ENCODE measurements at places on chromosomes 3 and 15. TPM values are rescaled to one million over a fixed set of nuclear protein-coding genes. Genes with fewer than 3 reads are reported as not detected.

DNA sequence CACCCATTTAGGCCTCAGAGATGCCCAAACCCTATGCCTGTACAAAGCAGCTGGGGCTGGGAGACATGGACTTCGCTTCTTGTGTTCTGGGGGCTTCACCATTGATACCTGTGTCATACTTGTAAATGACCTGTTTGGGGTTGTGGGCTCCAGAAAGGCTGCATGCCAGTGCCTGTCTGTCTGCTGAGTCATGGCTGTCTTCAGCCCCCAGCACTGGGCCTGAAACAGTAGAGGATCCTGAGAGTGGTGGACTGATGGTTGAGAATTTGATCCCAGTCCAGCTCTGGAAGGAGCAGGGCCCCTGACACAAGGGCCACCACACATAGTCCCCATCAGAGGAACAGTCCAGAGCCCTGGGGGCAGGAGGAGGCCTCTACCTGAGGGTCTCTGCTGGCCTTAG is 24.6 kb upstream of the APEH start:
- DNase-seq = no peak

DNA sequence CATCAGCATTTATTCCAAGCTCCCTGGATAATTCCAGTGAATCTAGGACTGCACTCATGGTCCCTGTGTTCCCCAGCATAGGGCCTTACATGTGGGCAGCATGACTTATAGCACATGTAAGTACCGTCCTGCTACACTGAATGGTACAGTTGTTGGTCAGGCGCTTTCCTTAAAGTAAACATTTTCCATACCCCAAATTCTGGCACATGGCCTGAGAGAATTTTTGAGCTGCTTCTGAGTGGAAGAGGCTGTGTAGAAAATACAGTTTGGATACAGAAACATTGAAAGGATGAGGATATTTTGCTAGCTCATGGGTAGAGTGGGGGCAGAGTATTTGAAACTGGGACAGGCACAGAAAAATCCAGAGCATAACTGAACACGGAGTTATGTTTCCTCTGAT is 27.6 kb downstream of the CORO2B start:
- DNase-seq = no peak

DNA sequence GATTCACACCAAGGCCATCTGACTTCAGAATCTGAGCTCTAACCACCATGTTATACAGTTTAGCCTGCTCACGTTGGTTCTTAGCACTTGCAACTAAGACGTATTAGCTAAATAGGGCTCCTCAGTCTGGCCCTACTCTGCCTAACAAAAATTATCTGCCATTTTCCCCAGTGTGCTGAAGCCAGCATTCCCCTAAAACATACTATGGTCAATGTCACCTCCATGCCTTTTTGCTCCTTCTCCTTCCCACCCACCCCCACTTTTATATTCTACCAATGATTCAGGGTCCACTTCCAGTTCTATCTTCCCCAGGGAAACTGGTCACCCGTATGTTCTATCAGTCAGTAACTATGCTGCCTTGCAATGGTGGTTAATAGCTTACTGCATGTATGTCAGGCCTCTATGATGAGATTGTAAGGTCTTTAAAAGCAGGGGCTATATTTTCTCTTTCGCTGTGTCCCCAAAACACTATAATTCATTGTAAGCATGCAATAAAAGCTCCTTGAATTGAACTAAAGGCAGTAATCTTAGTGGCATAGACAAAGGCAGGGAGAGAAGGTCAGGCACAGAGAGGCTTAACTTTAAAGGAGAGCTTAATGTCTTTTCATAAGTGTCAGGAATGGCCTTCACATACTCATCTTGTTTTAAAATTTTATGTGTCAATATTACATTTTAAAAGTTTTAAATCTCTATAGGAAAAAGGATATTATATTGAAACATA is 23.3 kb downstream of the POPDC2 start:
- no peak for DNase-seq

- no peak for DNase-seq
These were observed 4.8 kb downstream of the C3orf52 start for GRCh38 chr3:112090887-112091586.

DNA sequence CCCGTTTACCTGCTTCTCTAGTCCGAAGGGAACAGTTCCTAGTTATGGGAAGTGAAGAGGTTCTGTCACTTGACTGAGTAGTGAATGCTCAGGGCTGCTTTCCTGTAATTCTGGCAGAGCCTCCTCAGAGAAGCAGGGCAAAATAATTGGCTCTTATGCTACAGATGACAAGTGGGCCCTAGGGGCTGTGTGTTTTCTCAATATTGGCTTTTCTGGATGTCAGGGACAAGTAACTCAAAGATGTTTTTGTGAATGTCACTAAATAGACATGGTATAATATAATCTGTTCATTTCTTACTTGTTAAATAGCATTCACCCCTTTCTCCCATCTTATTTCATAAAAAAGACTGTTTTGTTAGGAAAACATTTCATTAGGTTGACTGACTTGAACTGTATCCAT is 40.1 kb downstream of the SGO1 start:
- no peak for DNase-seq

DNA sequence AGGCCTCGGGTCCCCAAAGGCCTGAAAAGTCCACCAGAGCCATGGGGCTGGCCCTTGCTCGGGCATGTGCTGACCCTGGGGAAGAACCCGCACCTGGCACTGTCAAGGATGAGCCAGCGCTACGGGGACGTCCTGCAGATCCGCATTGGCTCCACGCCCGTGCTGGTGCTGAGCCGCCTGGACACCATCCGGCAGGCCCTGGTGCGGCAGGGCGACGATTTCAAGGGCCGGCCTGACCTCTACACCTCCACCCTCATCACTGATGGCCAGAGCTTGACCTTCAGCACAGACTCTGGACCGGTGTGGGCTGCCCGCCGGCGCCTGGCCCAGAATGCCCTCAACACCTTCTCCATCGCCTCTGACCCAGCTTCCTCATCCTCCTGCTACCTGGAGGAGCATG is 1.2 kb downstream of the CYP1A2 start:
- DNase-seq = no peak

- DNase-seq = no peak
These were observed 137.2 kb upstream of the HACD2 start for GRCh38 chr3:123722021-123722420.

DNA sequence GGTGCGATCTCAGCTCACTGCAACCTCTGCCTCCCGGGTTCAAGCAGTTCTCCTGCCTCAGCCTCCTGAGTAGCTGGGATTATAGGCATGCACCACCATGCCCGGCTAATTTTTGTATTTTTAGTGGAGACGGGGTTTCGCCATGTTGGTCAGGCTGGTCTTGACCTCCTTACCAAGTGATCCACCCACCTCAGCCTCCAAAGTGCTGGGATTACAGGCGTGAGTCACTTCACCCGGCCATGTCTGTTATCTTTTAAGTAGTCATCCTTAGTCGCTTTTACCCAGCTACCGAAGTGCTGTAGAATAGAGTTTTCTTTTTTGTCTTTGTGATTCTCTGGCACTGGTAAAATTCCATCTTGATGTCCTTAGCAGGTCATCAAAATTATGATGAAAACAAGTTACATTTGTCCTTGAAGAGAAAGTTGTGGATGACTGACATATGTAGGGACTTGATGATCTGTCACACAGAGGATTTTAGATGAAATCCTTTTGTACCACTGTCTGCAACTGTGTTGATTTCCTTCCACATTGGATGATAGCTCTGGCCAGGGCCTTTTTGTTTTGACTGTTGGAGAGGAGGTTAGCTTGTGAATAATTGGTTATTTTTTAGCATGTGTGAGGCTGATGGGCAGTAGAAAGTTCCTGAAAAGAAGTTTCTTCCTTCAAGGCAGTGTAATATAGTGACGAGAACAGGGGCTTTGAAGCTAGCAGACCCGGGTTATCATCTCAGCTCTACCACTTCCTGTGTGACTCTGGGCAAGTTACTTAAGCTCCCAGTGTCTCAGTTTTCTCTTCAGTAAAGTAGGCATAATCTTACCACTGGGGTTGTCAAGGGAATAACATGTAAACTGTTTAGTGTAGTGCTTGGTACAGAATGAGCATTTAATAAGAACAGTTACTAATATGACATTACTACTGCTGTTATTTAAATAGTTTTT is 18.8 kb downstream of the ATG7 start:
- no peak for DNase-seq

DNA sequence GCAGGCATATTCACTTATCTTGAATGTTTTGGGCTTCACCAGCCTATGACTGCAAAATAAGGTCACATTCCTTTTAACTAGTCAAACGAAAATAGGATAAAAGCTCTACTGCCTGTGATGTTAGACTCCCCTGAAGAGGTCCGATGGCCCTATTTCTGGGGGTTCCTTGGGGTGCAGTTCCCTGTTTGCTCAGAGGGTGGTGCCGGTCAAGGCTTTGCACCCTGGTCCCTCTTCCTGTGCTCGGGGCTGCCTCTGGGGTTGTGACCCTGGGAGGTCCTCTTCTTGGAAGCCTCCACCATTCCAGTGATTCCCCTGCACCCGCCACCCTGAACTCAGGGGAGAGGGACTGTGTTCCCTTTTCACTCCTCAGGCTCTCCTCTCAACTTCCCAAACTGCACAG is 86.7 kb upstream of the ANKRD34C start:
- peak; percentile 76 for DNase-seq

DNA sequence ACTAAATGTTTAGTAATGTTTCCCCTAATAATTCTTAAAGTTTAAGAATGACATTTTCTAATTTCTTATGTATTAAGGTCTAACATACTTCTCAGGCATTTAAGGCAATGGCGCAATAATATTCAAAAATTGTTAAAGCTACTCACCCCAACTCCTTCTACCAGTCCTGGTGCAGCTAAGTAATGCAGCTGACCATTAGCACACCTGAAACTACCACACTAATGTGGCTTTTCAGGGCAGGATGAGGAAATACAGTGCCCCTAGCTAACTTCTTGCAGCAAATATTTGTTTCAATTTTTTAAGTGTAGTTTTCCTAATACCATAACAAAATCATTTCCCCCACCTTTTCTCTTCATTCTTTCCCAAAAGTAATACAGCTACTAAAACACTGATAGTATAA is 827.7 kb downstream of the FHIT start:
- DNase-seq = no peak

- DNase-seq = no peak
These were observed 41.8 kb upstream of the ST6GAL1 start for GRCh38 chr3:186888569-186888968.

GRCh38 chr3:99896482-99896881 is 78.8 kb downstream of the CMSS1 start:
- DNase-seq = no peak

The ARHGAP31 gene
- total RNA-seq = 4.2 TPM

The ALS2CL gene
- 4.9 TPM for total RNA-seq

The C3orf22 gene
- total RNA-seq = not detected

The CPA3 gene
- not detected for total RNA-seq

The SACM1L gene
- 50.9 TPM for total RNA-seq

The PCOLCE2 gene
- 18.3 TPM for total RNA-seq

Measured in H7 (cell line).